ENCODE measurements at places on chromosomes 6 and 20.

DNA sequence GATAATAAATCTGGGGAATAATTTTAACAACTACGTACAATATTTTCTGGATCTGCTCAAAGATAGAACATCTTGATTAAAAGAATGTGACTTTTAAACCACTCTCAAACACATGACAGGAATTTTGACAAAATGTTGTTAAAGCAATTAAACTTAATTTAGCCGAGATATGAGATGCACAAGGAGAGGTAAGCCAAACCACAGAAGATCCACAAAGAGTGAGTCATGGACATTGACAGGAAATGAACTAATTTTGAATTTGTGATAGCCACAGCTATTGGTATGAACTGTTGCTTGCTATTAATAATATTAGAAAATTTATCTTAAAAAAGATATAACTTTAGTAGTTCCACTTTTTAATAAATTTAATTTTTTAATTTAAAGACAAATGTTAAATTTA, 27.8 kb upstream of the VGLL2 start:
- DNase-seq, result no peak

DNA sequence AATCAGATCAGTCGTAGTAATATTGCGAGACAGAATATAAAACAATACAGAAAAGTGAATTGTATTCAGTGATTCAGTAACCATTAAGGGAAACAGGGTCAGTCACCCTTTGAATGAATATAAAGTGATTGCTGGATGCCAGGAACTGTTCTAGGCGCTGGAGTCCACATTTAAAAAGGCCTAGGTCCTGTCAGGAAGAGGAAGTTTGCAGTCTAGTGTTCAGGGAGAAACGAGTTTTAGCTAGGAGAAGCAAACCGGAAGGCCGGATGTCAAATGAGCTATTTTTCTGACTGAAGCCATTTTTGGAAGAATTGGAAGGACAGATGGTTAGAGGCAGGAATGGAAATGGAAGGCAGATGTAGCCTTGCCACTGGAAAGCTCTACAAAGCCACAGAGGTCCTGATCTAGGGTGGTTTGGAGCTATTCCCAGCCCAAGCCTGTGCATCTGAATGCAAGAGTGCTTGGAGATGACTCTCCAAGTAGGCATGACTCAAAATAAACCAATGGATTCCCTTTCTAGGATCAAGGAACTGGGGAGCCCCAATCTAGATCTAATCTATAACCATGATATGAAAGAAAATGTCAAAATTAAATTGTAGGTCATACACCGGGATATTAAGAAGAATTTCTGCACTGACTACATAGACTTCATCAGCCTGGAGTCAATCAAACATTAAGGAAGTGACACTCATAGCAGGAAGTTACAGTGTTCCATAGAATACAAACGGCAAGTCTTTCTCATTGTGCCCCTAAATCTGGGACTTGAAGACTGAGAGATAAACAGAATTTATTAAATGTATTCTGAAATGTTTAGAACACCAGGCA, 36.8 kb upstream of the CDKAL1 start:
- no peak for DNase-seq

DNA sequence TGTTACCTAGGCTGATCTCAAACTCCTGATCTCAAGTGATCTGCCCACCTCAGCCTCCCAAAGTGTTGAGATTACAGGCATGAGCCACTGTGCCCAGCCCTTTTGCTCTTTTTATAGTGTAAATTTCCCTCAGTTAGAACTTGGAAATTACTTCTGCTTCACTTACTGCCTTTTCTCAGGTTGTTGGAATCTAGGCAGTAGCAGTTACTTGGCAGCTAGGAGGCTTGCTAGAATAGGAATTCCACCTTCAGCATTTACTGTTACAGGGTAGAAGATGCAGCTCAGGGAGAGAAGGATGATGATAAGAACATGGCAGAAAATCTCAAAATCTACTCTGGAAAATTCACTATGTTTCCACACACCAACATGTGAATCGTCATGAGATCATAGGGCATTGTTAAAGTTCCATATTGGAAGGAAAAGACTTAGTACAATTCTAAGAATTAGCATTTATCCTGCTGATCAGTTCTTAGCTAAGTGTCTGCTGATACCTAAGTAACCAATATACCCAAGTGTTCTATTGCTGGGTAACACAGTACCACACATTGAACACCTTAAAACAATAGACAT, 182.2 kb downstream of the SLC16A10 start:
- DNase-seq, result no peak

DNA sequence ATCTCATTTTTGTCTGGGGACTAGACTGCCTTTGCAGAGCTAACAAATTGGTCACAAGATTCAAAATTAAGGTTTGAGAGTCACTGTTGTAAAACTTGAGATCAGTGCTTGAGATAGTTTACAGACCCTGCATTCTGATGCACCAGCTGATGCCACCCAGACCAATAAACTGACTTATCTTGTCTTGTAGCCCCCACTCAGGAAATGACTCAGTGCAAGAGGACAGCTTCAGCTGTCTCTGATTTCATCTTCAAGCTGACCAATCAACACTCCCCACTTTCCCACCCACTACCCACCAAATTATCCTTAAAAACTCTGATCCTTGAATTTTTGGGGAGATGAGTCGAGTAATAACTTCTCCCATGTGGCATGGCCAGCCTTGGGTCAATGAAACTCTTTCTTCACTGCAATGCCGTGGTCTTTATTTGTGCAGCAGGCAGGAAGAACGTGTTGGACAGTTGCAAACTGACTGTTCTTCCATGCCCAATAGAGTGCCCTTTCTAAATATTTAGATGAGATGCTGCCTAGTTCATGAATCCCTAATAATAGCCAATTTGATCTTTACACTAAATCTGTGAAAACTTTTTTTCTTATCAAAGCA, 48.3 kb upstream of the PROKR2 start:
- DNase-seq, result no peak

DNA sequence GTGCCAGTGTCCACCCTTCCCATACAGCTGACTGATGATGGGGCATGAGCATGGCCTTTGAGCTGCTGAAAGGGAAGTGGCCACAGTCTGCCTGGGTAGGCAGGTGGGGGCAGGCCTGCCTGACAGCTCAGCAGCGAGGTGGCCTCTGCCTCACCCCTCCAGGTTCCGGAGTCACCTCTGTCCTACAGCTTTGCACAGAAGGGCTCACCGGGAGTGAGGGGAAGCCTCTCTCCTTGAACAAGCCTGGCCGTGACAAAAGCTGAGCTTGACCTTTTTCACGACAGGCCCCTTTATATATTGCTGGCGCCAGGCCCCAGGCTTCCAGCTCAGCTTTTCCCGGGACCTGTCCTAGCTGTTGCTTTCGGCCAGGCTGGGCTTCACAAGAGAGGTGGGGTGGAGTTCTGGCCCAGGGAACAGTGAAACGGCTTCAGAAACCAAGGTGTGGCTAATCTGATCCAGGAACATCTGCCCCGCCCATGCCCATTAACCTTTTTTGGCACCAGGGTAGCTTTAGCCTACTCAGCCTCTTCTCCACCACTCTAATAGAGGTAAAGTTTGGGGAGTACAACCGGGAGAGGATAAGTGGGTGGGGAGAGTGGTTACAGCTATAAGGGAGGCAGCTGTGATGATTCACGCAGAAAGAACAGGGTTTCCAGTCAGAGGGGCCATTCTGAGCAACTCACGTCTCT, 42.9 kb downstream of the C6orf132 start:
- peak; percentile 71 for DNase-seq

GRCh38 chr6:4133941-4134838, 1.2 kb downstream of the ECI2 start:
- DNase-seq, result peak; percentile 43
